Caki2 (cell line): ENCODE measurements at places on chromosomes 6 and 20.
A peak's percentile ranks its signal among the peaks of the same experiment; 100 is the strongest.

- DNase-seq, result no peak
Measured at GRCh38 chr20:52124821-52125220, 66.8 kb downstream of the ZFP64 start.

DNA sequence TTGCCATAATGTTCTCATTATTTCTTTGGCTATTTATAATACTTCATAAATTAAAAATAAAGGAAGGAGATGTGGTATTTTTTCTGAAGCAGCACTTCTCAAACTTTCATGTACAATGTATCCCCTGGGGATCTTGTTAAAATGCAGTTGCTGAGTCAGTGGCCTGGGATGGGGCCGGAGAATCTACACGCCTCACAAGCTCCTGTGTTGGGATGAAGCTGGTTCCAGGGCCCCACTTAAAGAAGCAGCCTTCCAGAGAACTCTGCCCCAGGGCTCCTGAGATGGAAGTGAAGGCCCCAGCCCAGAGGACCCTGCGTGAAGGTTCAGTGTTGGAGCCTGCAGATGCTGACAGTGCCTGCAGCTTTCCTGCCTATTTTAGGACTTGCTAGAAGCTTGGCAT lies 40.1 kb upstream of the SLC23A2 start:
- DNase-seq, result no peak

GRCh38 chr20:5718896-5719595 lies 31.2 kb upstream of the SHLD1 start:
- DNase-seq, result no peak

- no peak for DNase-seq
Measured at GRCh38 chr6:150622941-150623874, 23.5 kb downstream of the PLEKHG1 start.

- DNase-seq, result no peak
Measured at GRCh38 chr20:3712279-3712873, at the start of gene SIGLEC1. Gene SIGLEC1 (minus strand): TSS chr20:3712600. CDS start chr20:3707128, 5,472 bp downstream.

- no peak for DNase-seq
Measured at GRCh38 chr20:49161428-49162152, 26.5 kb downstream of the STAU1 start.

DNA sequence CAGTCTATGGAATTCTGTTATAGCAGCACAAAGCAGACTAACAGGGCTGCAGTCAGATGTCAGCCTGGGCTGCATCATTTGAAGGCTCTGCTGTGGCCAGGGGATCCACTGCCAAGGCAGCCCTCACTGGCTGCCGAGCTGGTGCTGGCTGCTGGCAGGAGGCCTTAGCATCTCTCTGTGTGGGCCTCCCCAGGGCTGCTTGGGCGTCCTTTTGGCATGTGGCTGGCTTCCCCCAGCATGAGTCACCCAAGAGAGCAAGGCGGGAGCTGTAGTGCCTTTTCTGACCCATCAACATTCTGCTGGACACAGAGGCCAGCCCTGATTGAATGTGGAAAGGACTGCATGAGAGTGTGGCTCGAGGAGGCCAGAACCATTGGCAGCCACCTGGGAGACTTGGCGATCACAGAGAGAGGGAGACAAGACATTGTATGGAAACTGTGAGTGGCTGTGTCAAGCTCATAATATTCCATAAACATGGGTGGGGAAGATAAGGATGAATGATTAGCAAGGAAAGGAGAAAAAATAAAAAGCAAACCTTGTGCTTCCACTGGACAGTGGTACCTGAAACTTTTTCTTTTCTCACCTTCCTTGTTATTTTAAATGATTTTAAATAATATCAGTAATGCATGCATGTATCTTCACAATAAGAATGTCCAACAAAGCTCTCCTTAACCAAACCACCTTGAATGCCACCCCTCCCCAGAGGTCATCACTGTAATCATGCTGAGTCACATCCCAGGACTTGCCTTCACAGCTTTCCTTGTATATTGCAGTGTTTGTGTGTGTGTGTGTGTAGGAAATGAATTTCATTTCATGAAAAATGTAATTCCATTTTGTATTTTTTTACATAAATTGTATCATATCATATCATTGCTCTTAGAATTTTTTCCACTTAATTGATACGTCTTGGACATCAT lies 55.0 kb upstream of the VSX1 start:
- DNase-seq, result peak; percentile 71

- DNase-seq, result no peak
Measured at GRCh38 chr6:129980821-129981220, 37.6 kb upstream of the L3MBTL3 start.

DNA sequence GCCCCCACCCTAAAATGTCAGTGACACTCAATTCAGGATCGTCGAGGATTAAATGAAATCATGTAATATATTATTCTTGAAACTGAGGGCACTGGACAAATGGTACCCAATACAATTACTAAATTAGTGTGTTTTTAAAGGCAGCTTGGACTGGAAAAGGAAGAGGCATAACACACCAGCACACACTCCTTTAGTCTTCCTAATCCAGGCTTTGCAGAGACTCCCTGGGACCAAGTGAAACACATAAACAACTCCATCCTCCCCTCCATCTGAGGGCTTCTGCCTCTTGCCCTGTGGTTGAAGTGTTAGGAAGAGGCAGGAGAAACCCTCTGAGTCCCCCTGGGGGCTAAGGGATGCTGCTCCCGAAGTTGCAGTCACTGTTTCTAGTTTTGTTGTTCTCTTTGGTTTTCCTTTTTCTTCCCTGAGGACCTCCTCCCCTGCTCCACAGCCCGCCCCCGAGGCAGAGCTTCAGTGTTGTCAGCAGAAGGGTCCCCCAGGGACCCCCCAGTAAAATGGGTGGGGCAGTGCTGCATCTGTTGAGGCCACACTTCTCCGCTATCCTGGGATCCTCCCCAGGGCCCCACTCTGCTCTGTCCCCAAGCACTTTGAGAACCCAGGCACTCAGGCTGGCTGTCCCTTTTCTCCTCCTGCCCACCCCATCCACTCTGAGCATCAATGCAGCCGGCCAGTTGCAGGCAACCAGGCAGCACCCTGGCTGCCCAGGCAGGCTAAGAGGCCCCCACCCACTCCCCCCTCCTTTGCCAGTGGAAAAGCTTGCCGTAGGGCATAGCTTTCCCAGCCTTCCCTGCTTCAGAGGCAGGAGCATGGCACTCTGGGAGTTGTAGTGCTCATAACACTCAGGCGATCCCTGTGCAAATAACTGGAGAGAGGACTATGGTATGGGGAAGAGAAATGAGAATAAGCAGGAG lies 5.9 kb downstream of the TMEM63B start:
- peak; percentile 57 for DNase-seq

- no peak for DNase-seq
Measured at GRCh38 chr20:19690462-19690861, 67.6 kb upstream of the RIN2 start.

DNA sequence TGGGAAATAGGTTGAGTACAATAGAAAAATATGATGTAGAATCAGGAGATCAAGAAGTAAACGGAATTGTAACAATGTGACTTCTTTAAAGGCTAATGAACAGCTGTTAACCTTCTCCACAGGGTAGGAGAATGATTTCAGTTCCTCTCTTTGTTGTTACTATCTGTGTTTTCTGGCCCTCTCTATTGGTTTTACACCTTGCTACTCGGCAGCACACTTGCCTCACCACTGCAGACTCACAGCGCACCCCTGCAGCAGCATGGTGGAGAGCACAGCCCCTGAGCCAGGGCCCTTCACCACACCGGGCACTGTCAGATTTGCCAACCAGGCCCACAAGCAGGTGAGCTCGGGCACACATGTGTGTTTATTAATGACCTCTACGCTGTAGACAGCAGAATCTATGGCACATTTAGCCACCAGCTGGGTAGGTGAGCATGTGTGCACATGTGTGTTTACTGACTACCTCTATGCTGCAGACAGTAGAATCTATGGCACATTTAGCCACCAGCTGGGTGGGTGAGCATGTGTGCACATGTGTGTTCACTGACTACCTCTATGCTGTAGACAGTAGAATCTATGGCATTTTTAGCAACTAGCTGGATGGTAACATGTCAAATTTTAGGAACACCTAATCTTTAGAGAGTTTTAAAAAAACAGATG lies 16.8 kb downstream of the SFT2D1 start:
- DNase-seq, result no peak

DNA sequence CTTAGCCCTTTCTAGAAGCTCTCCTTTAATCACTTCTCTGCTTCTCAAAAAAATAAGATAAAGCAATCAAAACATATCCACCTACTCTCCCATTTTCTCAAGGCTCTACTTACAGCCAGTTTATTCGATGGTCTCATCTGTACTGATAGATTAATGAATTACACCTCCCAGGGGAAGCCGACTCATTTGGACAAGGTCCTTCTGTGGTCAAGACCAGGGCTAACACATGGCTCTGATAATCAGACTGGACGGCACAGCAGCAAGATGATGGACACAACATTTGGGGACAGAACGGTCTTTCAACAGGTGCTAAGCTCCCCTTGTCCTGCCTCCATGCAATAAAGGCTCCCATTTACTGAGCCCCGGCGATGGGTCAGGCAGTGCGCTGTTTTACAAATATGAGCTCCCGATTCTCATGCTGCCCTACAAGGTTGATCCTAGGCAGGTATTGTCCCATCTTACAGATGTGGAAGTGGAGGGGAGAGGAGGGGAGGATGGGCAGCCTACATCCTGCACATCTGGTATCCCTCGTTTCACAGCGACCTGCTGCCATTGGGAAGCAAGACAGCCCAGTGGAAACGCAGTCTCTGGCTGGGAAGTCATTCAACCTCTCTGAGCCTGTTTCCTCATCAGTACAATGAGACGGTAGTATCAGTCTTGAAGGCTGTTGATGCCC lies 15.7 kb downstream of the CPNE5 start:
- DNase-seq, result no peak

GRCh38 chr6:147194652-147195411 lies 9.4 kb upstream of the STXBP5 start:
- peak; percentile 74 for DNase-seq

DNA sequence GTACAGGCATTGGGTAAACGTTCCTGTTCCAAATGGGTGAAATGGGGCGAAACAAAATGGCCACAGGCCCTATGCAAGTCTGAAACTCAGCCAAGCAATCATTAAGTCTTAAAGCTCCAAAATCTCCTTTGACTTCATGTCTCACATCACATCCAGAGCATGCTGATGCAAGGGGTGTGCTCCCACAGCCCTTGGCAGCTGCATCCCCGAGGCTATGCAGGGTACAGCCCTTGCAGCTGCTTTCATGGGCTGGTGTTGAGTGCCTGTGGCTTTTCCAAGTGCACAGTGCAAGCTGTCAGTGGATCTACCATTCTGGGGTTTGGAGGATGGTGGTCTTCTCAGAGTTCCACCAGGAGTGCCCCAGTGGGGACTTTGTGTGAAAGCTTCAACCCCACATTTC lies 270.0 kb upstream of the CDYL start:
- no peak for DNase-seq

GRCh38 chr6:16322666-16323312 lies 84.4 kb downstream of the GMPR start:
- peak; percentile 58 for DNase-seq

GRCh38 chr6:167485186-167485978 lies 160.5 kb downstream of the TTLL2 start:
- no peak for DNase-seq

GRCh38 chr6:36315921-36316320 lies 20.8 kb downstream of the BNIP5 start:
- no peak for DNase-seq

GRCh38 chr6:33167374-33168283 lies 24.6 kb downstream of the COL11A2 start:
- no peak for DNase-seq

GRCh38 chr20:63497138-63497945 lies 1.5 kb downstream of the EEF1A2 start:
- no peak for DNase-seq

DNA sequence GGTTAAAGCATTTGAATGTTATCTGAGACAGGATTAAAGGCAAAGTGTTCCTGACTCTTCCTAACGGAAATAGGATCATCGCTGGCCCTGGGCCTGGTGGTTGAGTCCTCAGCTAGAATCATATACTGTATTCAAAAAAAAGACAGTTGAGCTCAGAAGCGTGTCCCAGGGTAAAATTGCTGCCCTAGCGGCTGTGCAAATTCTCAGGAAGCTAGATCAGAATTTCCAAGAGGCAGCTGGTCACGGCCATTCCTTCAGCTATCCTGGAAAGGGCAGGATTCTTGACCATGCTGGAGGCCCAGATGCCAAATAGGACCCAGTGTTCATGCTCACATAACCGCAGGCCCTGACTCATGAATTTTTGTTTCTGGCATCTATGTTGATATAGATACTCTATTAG lies 67.4 kb downstream of the STMND1 start:
- no peak for DNase-seq

- DNase-seq, result no peak
Measured at GRCh38 chr6:158684311-158684710, 34.5 kb downstream of the SYTL3 start.

DNA sequence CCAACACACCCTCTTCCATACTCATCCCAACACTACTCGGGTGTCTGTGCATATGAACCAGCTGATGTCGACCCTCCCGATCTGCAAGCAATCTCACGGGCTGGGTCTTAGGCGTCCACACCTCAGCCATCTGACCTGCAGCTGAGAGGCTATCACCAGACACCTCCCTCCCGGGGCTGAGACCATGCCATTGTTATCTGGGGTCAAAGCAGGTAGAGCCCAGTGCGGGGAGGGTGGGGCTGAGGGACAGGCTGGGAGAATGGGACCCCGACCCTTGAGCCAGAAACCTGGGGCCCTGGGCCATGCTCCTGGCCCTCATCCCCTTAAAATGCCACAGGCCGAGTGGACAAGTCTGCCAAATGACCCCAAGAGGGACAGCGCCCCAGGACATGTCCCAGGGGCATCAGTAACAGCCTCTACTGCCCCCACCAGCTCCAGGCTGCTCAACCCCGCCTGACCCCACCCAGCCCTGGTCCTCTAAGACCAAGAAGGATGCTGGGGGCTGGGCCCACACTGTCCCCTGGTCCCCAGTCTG lies 146.7 kb upstream of the CST7 start:
- no peak for DNase-seq

DNA sequence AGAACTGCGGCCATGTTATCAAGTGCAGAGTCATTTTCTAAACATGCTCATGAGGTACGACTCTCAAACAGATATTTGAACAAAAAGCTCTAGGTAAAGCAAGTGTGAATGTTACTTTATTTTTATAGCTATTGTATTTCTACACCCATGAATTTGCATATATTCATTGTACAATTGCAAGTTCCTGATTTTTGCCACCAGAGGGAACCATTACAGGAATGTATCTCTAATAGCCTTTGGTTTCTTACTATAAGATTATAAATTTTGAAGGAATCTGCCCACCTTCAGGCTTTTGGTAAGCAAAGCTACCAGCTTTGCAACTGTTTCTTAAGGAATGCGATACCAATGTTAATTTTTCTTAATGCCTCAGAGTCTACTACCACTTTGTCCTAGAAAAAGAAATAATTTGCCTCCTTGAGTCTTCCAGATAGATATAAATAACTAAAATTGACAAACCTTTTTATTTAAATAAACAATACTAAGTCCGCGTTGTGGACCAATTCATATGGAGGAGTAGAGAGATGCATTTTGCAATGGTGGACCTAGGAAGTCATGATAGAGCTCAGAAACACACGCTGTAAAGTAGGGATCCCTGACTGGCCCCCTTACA lies 125.4 kb upstream of the SAMD5 start:
- DNase-seq, result peak; percentile 26

- DNase-seq, result peak; percentile 99
Measured at GRCh38 chr20:31712564-31713311, 9.9 kb downstream of the BCL2L1 start.
